ENCODE measurements at places on chromosomes 16 and 17. TPM values are rescaled to one million over a fixed set of nuclear protein-coding genes. Genes with fewer than 3 reads are reported as not detected.

Gene CACNA1G
- total RNA-seq, result 0.07 TPM

Gene PRAC2
- not detected for total RNA-seq

Gene CA5A
- not detected for total RNA-seq

Gene TRPV3
- 0.31 TPM for total RNA-seq

Gene IKZF3
- total RNA-seq, result 15.9 TPM

DNA sequence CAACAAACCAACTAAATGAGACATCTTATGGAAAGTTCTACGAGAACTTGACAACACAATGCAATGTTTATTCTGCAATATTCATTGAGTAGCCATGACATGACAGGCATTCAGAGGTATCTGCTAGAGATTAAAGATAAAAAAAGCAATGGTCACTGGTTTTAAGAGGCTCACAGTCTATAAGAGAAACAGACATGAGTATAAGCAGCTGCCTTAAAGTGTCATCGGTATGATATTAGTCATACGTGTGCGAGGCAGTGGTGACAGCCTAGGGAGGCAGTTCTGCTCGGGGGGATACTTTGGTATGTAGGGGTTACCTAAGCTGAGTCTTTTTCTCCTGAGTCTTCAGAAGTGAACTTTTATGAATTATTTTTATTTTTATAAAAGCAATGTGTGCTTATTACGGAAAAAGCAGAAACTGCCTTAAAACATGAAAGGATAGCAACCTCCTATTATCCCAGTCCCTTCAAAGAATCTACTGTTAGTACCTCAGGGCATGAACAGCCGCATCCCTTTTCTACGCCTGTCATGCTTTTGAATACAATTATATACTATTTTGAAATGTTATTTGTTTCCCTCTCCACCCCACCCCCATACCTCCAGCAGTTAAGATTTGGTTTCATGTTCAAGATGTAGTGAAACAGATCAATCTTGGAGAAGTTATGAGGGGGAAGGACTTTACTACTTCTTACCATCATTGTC is 7.7 kb downstream of the ST6GALNAC1 start:
- no peak for DNase-seq

- DNase-seq, result peak; percentile 57
Observed at GRCh38 chr17:40364121-40364861, at the start of gene GJD3. GJD3 (minus strand) TSS chr17:40364737; CDS start chr17:40363815, 922 bp downstream.

- no peak for DNase-seq
Observed at GRCh38 chr17:80812362-80813088, 179.1 kb upstream of the CHMP6 start.

DNA sequence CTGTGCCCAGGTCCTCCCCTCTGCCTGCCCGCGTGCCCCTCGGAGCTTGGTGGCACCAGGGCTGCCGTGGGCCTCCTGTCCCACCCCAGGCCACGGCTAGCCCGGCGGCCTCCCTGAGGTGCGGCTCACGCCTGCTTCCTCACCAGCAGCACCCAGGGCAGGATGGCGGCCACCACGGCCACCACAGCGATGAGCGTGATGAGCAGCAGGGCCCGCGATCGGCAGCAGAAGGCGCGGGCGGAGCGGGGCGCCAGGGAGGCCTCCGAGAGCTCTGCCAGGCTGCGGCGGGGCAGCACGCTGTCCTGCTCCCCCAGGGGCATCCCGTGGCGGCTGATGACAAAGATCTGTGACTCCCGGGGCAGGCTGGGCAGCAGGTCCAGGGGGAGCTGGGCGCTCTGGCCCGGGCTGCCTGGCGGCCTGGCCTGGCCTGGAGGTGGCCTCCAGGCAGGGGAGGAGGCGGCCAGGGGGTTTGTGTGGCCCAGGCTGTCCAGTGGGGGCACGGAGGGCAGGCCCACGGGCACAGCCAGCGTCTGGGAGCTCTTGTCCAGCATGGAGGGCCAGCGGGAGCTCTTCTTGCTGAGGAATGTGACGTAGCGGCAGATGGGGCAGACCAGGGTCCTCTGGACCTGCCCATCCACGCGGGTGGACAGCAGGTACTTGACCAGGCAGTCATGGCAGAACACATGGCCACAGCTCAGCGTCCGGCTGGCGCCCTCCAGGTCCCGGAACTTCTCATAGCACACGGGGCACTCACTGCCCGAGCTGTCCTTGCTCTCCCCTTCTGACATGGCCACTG is 4.8 kb downstream of the RNF222 start:
- DNase-seq, result no peak

DNA sequence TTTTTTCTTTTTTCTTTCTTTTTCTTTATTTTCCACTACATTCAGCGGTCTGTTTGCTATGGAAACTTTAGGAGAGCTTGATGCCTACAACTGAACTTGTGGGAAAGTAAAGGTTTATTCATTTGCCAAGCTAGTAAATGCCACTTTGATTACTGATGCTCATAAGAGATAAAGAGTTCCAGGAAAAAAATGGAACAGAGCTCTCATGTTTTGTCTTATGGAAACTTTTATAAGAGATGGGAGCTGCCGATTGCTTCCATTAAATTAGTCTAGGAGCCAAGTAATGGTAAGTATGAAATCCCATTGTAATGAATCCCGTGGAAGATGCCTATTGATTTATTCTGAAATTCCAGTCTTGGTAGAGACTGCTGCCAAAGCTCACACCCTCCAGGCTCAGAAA is 7.1 kb downstream of the ANKFN1 start:
- no peak for DNase-seq

DNA sequence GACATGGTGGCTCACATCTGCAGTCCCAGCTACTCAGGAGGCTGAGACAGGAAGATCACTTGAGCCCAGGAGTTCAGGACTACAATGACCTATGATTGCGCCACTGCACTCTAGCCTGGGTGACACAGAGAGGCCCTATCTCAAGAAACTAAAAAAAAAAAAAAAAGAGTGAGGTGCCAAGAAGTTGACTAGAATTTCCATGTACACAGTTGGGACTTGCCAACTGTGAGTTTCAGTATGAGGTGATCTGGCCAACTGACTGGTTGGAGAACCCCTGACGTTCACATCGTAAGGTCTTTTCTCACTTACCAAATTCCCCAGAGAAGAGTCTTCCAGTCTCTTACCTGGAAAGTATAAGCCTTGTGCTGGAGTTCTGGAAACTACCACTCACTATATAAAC is 3.1 kb upstream of the MED11 start:
- DNase-seq, result no peak

DNA sequence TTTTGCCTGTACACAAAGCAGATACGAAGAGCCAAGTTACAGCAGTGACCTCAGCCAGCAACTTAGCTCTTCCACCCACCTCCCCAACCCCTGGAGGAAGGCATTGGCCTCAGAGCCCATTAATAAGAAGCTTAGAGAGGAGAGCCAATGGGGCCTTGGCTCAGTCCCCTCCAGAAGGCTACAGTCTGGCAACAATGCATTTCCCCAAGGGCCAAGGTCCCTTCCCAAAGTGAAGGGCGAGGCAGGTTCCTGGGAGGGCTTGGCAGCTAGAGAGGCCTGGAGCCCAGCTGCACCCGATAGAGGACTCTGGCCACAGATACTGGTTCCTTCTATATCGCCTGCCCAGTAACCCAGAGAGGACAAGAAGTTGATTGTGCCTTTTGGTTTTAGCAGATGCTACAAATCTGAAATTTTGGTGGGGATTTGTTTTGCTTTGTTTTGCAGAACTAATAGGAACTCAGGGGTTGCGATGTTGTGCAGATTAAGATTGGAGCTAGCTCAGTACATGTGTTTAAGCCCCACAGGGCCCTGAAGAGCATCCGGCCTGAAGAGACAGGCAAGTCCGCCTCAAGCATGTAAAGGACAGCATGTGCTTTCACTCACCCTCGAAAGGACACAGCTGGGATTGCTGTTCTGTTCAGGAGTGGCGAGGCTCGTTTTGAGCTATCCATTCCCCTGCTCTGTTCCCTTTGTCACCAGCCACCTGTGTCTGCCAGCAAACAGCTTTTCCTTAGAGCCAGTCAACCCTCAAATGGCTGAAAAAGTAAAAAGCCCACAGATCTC is 12.0 kb upstream of the PNPO start:
- no peak for DNase-seq

DNA sequence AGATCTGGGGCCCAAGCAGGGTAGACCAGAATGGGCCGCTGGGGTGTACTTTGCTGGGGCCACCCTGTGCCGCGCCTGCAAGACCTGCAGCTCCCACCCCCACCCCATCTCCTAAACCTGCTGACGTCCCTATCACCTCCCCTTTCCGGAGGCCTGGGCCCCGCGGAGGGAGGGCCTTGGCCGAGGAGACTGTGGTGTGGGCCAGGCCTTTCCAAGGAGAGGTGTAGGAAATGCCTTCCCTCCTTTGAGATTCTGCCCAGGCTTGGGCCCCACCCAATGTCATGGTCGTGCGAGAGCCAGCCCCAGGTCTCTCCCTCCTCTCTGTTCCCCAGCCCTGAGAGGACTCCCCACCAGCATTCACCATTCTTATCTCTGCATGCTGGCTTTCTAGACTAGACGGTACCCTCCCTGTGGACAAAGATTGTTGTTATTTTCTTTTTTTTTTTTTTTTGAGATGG is 3.9 kb upstream of the WFIKKN2 start:
- DNase-seq, result no peak
